ENCODE measurements at places on chromosomes 11 and 22.

DNA sequence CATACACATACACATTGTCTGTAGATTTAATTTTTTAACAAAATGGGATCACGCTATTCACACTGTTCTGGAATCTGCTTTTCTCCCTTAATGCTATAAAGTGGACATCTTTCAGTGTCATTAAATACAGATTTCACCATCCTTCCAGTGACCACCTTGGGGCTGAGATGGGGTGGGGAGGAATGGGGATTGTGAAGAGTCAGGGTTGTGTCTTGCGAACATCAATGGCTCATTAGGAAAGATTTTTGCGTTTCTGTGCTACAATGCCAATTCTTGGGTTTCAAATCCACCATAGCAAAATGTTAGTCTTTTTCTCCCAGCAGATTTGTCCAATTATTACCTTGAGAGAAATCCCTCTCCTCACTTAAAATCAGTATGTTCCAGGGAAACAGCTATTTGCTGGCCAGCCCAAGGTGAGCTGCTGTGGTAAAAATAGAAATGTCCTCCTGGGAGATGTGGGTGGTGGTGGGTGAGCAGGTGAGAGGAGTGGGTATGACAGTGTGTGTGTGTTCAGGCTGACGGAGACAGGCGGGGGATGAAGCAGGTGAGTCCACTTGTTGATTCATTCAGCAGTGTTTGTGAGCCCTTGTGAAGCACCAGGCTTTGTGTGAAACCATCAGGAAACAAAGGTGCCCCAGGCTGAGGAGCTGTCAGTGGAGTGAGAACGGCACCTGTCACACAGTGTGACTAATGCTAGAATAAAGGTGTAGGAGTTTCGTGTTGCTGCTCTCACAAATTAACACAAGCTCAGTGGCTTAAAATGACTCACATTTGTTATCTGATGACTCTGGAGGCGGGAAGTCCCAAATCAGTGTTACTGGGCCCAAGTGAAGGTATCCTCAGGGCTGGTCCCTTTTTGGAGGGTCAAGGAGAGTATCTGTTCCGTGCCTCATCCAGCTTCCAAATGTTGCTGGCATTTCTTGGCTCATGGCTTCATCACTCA is 1.7 kb upstream of the CBX6 start:
- DNase-seq = no peak

DNA sequence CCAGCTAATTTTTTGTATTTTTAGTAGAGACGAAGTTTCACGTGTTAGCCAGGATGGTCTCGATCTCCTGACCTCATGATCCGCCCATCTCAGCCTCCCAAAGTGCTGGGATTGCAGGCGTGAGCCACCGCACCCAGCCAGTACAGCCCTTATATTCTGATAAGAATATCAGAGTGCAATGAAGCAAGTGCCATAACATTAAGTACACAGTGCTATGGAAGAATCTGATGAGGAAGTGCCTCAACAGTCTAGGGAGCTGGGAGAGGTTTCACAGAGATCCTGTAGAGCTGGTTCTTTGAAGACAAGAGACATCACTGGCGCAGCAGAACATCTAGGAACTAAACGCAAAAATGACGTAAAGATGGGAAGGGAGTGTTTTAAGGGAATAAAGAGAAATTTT is 2.1 kb downstream of the RTCB start:
- DNase-seq = no peak

- DNase-seq = no peak
Measured at GRCh38 chr22:21907638-21908522, 40.4 kb upstream of the MAPK1 start.

- no peak for DNase-seq
Measured at GRCh38 chr11:94786264-94787126, 18.3 kb downstream of the AMOTL1 start.

DNA sequence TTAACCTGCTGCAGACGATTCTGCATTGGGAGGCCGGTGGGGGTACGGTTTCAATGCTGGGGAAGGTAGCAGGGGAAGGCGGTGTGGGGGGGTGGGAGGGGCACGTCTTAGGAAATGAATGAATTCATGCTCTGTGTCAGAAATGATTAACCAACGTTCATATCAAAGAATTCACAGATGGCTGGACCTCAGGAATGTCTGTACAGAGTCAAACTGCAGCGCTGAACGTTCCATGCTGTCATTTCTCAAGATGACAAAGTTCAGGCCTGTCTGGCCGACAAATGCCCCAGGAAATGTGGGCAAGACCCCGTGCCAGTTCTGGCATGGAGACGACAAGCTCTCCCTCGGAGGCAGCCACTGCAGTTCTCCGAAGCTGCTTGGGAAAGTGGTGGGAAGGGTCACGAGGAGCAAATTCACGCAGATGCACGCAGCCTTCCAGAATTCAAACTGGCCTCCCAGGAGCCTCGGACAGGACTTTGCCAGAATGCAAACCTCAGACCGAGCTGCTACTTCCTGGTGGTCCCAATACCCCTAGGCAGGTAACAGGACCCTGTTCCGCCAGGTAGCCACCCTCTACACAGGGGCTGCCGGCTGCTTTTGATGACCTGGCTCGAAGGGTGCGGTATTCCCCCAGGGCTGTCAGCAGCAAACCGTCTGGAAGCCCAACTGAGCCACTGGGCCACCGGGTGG is 81.5 kb downstream of the TRMU start:
- DNase-seq = no peak

GRCh38 chr22:30245985-30246813 is at the start of gene LIF:
TSS of gene LIF (minus strand) at chr22:30246759. CDS start at chr22:30246695, 64 bp downstream.
- DNase-seq = no peak

DNA sequence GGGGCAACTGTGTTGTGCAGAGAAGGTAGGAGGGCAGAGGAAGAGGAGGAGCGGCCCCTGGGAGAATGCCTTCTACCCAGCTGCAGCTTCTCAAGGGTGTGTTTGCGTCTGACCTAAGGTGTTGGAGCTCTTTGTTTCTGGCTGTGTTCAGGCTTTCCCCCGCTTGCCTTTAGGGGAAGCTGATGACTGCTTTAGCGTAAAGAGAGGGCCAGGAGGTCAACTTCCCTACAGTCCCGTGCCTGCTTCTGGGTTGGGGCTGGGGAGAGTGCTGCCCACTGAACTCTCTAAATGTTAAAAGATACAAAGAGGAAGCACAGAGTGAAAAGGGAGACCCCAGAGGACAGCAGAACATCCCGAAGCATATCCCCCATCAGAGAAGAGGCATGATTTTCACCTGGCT is 99.2 kb downstream of the PTPRJ start:
- no peak for DNase-seq

DNA sequence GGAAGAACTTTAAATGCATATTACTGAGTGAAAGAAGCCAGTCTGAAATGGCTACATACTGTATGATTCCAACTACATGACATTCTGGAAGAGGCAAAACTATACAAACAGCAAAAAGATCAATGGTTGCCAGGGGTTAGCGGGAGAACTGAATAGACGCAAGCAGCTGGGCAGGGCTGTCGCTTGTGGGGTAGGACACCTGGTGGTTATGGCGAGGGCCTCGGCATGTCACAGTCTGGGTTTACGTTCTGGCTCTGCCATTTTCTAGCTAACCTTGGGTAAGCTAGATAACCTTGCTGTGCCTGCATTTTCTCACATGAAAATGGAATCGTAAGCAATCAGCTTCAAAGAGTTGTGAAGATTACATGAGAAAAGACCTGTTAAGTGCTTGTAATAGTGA is 55.2 kb upstream of the SYT13 start:
- DNase-seq = no peak

- DNase-seq = no peak
Measured at GRCh38 chr11:75740681-75741080, 23.0 kb downstream of the MOGAT2 start.

GRCh38 chr22:43412808-43413795 is 1.3 kb downstream of the MPPED1 start:
- DNase-seq = no peak

GRCh38 chr22:40220316-40221054 is 42.8 kb downstream of the TNRC6B start:
- DNase-seq = no peak

GRCh38 chr11:67534070-67534679 is 10.9 kb upstream of the CABP2 start:
- DNase-seq = no peak

DNA sequence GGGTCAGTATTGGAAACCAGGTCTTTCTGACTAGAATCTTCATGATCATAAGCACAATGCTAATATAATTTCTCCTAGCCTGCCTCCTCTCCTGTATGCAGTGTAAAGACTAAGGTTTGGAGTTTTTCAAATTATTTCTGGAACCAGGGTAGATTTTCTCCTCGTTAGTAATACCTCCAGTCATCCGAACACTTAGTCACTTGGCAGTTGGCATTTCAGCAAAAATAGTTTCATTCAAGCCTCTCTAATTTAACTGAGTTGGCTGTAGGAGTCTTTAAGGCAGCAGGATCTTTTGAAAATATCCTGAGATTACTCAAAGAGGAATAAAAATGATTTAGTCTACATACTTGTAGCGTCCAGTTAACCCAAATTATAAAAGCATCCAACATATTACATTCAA is 6.3 kb downstream of the TYR start:
- no peak for DNase-seq

DNA sequence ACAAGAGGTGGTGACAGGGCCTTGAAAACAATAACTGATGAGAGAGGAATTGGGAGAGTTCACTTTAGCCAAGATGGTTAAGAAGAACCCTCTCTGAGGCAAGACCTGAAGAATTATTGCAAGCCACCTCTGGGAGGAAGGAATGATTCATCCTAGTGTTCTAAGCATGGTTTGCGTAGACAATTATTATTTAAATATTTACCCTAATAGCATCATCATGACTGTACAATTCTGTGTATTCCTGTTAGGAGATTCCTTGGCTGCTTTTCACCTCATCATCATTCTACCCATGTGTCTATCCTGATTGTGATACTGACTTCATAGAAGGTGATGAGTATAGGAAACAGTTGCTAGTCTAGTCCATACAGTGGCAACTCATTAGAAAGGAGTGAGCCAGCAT is 264.4 kb downstream of the DDX10 start:
- DNase-seq = no peak

DNA sequence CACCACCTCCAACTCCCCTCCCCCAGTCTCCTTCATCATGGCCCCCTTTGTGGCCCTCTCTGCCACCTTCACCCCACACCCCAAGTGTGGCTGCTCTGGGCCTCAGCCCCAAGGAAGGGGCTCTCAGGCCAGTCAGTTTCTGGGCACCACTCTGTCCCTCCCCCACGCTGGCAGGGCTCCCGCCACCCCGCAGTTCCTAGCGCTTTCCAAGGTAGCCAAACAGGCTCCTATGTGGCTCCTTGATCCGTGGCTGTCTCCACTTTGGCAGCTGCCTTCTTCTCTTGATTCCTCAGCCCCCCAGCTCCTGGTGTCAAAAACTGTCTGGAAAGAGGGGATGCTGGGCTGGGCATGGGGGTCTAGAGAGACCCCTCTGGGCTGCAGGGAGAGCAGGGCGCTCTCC is 10.4 kb upstream of the CACNA1I start:
- no peak for DNase-seq
